ENCODE measurements at places on chromosomes 1 and 21.
A peak's percentile ranks its signal among the peaks of the same experiment; 100 is the strongest.

DNA sequence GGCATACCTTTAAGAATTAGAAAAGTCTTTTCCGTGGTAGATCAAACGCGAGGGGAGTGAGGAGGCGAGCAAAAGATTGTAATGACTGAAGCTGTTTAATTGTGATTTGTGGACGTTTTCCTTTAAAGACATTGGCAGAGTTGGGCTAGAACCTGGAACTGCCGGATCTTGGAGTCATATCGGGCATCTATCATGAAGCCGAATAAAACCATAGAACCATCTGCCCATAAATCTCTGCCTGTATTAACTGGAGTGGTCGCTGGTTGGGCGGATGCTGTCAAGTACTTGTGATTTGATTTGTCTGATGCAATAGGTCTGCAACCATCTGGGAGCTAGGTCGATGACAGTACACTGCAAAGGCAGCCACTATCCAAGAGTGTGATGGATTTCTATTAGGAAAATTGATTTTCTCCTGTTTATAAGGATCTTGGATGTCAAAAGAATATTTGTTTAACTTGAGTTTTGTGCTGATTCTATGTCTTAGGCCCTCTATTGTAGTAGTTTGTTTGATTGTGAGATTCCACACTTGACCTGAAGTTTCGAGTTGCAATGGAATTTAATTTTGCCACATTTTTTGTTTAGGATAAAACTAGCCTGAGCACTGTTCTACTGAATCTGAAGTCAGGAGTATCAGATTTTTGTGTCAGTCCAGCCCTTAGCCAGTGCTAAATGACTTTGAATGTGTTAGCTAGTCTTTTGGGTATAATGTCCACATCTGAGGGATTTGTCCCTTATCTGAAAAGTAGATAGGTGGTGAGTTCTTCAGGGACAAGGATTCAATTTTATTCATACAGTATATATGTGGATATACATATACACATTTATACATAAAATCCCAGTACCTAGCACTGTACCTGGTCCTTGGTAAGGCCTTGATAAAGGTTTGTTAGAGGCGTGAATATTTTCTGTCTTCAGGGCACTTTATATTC lies 1.2 kb downstream of the SARS1 start:
- DNase-seq = peak; percentile 47

DNA sequence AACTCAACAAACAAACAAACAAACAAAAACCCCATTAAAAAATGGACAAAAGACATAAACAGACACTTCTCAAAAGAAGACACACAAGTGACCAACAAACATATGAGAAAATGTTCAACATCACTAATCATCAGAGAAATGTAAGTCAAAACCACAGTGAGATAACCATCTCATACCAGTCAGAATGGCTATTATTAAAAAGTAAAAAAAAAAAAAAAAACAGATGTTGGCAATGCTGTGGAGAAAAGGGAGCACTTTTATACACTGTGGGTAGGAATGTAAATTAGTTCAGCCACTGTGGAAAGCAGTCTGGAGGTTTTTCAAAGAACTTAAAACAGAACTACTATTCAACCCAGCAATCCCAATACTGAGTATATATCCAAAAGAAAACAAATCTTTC lies 94.7 kb downstream of the PLPP3 start:
- DNase-seq = no peak

- DNase-seq = no peak
Measured at GRCh38 chr1:56453417-56454078, 125.8 kb downstream of the PLPP3 start.

GRCh38 chr1:6912518-6912917 lies 127.3 kb downstream of the CAMTA1 start:
- DNase-seq = no peak

GRCh38 chr21:34845521-34846451 lies 177.0 kb downstream of the CLIC6 start:
- no peak for DNase-seq

- DNase-seq = no peak
Measured at GRCh38 chr1:147794570-147794969, 34.2 kb upstream of the GJA5 start.

DNA sequence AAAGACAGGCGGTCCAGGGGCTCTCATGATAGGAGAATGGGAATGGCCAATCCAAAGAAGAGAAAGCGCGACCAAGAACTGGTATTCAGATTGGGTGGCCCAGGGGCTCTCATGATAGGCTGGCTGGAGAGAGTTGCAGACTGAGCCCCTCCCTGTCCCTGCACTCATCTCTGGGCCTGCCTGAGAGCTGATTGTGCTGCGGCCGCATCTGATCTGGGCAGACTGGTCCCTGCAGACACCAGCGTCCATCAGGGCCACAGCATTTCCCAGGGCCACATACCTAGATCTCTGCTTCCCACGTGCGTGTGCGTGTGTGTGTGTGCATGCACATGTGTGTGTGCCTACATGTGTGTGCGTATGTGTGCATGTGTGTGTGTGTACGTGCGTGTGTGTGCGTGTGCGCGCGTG lies 30.4 kb upstream of the MAN1C1 start:
- DNase-seq = no peak

- DNase-seq = no peak
Measured at GRCh38 chr1:47839433-47839760, 157.8 kb downstream of the TRABD2B start.

DNA sequence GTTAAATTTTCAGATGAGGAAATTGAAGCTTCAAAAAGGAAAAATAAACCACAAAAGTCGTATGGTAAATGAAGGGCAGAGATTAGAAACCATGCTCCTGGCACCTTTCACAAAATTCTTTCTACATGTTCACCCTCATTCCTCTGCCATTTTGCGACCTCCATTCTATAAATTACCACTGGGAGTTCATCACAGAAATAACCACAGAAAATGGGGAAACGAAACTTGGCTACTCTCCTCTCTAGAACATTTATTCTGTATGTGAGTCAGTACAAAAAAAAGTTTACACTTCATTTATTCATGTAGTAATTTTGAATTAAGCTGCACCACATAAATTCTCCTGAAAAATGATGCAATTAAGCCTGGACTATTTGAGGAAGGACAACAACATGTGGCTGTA lies 320.9 kb upstream of the C1orf87 start:
- DNase-seq = no peak

- no peak for DNase-seq
Measured at GRCh38 chr1:20601129-20601825, 12.4 kb downstream of the CDA start.

GRCh38 chr1:93692983-93693591 lies 11.4 kb upstream of the BCAR3 start:
- DNase-seq = no peak

DNA sequence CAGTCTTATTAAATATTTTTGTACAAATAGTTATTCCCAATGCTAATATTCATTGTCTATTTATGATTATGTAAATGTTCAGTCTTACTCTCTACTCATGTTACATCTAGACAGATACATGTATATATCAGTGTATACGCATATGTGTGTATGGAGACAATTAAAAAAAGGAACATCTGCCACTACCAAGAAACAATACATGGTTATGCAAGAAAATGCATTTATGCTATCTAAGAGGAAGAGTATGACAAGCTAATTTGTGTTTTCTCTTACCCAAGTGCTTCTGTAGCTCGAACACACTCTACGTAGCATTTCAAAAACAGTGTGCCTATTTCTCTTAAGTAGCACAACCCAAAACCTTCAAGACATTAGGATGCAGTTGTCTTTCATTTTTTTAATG lies 6.1 kb upstream of the RLF start:
- no peak for DNase-seq

- DNase-seq = no peak
Measured at GRCh38 chr1:116951200-116951935, 41.7 kb downstream of the PTGFRN start.

DNA sequence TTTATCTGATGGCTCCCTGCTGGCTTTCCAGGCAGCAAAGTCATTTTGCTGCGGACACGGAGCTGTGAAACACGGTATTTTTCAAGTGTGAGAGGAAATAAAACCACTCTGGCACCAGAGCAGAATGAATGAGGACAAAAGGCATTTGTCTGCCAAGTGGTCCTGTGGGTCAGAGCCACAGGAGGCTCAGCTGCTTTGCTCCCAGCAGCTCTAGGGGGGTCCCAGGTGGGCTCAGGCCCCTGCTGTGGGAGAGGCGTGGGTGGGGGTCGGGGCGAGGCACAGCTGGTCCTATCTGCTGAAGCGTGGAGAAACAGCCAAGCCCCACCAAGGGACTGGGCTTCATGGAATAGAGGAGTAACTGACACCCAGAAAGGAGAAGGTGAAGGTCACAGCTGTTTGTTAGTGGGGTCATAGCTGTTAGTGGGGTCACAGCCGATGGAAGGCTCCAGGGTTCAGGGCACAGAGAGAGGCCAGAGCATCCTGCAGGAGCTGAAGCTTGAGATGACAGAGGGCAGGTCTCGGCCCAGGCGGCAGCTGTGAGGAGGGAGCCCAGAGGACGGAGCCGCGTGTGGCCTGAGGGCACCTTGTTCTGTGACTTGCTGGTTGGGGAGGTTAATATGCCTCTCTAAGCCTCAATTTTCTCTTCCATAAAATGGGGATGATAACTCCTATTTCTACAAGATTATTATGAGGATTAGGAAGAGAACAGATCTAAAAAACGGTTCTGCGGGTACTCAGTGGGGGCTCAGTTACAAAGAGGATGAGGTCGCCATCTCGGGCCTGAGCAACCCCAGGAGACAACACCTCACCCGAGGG lies 7.1 kb downstream of the KIF17 start:
- DNase-seq = no peak

DNA sequence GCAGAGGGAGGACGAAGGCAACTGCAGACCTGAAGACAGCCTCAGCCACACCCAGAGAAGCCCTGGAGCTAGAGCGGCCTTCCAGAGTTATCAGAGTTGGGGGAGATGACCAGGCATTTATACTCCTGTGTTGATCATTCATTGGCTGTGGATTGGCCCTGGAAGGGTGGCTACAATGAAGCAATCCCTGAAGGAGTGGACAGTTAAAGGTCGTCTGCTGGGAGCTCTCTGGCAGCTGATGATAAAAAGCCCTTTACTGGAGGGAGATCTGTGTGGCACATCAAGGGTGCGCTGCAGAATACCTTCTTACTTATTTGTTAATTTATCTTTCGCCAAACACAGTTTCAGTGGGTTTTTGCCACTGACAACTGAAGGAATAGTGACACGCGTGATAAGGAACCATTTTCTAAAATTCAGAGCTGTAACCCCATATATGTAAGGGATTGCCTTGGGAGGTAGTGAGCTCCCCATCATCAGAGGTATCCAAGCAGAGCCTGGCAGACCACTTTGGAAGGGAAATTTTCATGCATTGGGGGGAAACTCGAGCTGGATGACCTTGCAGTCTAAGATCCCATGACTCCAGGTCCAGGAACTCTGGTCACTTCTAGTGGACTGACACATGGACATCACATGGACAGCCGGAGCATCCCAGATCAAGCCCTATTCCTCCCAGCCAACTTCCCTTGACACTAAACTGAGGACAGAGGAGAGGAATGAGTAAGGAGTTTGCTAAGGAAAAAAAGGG lies 126.4 kb upstream of the GADD45A start:
- DNase-seq = no peak

GRCh38 chr1:9835404-9835757 lies 11.6 kb upstream of the CLSTN1 start:
- no peak for DNase-seq

- no peak for DNase-seq
Measured at GRCh38 chr21:32702702-32703101, 25.1 kb downstream of the SYNJ1 start.

DNA sequence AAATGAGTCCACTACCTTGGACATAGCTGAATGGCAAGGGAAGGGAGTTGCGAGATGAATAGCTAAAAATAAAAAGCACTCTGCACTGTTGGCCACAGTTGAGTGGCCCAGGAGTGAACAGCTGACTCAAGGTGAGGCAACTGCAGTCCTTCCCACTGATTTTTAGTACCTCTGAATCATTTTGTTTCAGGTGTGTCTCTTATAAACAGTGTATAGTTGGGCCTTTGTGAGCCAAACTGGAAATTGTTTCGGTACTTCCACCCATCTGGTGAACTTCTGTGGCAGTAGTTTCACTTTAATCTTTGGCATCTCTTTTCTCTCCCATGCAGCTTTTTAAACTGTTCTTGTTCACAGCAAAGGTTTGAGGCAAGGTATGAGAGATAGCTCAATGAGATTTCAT lies 122.7 kb downstream of the VAV3 start:
- no peak for DNase-seq

- DNase-seq = no peak
Measured at GRCh38 chr1:202081992-202082391, 40.7 kb upstream of the GPR37L1 start.

DNA sequence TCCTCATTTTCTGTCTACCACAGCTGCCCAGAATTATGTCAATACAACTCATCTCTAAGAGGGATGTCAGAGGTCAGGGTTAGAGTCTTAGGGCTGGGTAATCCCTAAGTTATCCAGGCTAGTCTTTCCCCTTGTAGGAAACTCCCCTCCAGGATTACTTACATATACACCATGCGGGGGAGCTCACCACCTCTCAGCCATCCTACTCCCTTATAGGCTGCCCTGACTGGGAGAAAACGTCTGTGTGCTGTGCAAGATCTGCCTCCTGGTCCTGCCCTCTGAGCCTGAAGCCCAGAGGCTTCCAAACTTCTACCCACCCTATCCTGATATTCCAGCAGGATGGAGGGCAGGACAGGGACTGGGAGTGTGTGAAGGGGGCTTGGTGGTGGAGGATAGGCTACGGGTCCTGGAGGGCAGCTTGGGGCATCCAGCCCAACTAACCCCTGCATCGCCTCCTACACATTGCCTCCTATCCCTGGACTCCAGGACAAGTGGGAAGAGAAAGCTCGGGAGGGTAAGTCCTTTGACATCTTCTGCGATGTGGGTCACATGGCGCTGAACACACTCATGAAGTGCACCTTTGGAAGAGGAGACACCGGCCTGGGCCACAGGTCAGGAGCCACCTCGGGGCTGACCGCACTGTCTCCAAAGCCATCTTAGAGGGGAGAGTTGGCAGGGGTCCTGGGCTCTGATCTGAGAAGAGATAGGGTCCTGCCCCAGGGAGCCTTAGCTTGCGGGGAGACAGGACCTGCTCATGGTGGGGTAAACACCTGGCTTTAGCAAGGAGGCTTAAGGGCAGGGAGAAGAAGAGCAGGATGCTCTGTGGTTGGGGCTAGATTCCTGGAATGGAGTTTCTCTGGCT lies 14.4 kb downstream of the CYP4B1 start:
- DNase-seq = no peak

- DNase-seq = no peak
Measured at GRCh38 chr1:221739018-221739676, 2.7 kb downstream of the DUSP10 start.

GRCh38 chr1:63824451-63824850 lies 50.6 kb downstream of the ROR1 start:
- DNase-seq = no peak

DNA sequence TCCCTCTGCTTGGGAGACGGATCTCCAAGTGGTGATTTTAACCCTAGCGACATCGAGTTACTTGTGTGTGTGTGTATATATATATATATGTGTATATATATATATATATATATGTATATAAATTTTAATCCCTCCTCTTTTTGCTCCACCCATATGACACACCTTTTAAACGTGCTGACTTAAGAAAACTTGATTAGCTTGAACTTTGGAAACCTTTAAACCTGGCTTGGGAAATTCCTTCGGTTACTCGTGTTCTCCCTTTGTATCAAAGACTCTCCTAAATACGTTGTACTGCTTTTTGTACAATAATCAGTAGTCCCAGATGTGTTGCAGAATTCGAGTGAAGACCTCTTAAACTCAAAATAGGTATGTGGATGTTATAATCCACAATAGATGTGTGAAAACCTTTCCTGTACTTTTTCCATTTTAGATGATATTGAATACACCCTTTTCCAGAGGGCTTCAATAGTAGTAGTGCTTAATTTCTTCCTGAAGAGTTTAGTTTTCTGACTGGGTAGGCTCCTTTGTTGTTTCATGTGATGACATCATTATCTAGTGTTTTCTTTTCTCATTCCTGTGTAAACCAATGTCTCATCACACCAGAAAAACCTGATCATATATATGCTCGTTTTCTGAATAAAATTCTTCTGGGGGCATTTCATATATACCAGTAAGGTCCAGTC lies 1.4 kb downstream of the RNF11 start:
- DNase-seq = no peak
